Left colon (tissue), 2 donors: ENCODE measurements at places on chromosomes 7 and 10. TPM values are rescaled to one million over a fixed set of nuclear protein-coding genes. Genes with fewer than 3 reads are reported as not detected.

GRCh38 chr7:151579644-151580043, 59.9 kb upstream of the RHEB start:
- no peak for DNase-seq

- DNase-seq, result no peak
Measured at GRCh38 chr7:85162721-85163120, 24.1 kb downstream of the SEMA3D start.

GRCh38 chr10:58299580-58299979, 30.6 kb downstream of the CISD1 start:
- DNase-seq, result peak; percentile 33

GRCh38 chr10:115827231-115828009, 445.6 kb downstream of the GFRA1 start:
- no peak for DNase-seq

DNA sequence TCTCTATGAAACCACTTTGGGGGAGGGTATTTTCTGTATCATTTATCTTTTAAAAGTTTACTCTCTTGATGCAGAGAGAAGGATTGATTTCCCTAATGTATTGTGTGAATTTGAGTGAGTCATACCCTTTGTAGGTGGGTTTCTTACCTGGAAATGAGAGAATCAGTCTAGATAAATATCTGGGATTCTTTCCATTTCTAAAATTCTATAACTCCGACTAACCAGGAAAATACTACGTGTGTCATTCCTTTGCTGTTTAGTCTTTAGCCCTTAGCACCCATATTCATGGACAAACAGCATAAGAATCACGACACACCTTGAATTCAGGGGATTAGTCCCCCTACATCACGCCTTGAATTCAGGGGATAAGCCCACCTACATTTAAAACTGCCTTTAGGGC, 139.1 kb downstream of the GATA3 start:
- no peak for DNase-seq

DNA sequence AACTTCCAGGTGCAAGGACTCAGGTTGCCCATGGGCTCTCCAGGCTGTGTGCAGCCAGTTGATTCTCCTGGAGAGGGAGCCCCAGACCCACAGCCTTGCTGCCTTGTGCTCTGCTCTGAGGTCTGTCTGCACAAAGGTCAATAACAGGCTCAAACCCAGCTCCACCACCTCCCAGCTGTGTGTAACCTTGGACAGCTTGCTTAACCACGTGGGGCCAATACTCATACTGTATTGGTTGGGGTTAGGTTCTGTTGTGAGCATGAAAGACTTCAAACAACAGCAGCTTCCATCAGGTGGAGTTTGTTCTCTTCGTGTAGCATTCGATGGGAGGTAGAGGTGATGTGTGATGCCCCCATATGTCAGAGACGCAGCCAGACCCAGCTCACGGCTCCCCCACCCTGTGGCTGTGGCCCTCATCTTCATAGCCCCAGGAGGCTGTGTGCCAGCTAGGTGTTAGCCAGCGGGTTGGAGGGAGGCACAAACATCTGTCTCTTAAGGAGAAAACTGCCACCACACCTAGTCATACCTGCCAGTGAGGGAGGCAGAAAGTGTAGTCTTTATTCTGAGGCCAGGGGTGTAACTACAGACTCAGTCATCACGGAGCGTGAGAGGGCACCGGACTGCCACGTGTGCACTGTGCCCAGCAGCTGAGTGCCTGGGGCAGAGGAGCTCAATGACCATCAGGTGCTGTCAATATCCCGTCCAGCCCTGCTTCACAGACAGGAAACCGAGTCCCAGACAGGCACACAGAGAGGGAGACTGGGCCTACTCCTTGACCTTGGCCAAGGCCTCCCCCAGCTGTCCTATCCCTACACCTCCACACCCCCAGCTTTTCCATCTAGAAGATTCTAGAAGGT, 8.1 kb upstream of the POLD2 start:
- no peak for DNase-seq

- no peak for DNase-seq
Measured at GRCh38 chr7:4993471-4993870, 34.5 kb upstream of the MMD2 start.

DNA sequence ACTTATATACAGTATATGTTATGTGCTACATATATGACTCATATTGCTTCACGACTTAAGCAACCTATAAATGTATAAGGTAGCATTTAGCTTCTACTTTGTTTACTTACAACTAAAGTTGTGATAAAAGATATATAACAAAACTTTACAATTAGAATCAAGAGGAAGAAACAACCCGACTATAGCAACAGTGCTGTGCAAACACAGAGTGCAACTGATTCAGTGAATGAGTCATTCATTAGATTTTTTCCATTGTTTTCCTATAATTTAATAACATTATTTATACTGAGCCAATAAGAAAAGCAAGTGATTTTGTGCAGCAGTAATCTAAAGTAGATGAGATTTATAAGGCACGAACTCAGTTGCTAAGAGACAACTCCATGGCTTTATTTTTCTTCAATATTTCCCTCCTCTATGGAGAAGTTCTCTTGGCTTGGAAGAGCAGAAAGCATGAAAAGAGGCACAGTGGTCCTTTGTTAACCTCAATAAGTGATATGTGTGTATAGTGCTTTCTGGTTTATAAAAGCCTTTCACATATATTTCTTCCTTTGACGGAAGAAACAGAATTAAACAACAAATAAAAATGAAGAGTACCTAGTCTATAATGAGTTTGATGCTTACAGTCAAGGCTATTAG, 19.8 kb downstream of the CEP41 start:
- DNase-seq, result no peak

GRCh38 chr7:157003445-157003755, 7.1 kb downstream of the MNX1 start:
- no peak for DNase-seq

DNA sequence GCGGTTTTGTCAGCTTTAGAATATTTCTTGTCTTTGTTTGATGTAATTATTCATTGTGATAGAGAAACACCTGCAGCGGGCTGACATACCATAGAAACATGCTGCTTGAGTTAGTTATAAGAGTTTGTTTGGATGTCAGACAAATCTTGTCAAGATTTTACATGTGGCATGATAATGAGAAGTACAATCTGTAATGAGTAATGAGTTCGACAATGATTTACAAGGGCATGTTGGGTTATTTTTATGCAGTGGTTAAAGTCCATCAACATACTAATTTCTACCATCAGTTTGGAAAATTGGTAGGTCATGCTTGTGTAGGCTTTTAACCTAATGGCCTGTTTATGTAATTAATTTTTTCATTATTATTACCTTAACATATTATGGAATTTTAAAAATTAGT, 31.3 kb downstream of the FZD1 start:
- no peak for DNase-seq

GRCh38 chr7:75969182-75969581, 25.2 kb downstream of the TMEM120A start:
- peak; percentile 70 for DNase-seq

DNA sequence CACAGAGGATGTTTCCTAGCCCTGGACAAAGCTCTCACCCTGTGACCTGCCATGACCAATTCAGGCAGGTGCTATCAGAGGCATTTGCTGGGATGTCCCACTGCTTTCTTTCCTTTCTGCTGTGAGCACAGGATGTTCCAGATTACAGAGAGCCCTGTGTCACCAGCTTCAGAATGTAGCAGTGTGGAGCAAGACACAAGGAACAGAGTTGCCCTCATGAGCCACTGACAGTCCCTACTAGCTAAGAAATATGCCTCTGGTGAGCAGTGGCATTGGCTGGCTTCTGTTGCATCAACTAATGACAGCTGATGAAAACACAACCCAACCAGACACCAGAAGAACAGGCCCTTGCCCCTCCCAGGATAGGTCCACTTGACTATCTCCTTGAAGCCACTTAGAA, 337.2 kb downstream of the TNS3 start:
- DNase-seq, result no peak

GRCh38 chr7:128796327-128796726, 4.6 kb downstream of the CCDC136 start:
- no peak for DNase-seq

- no peak for DNase-seq
Measured at GRCh38 chr7:121178869-121179497, 149.8 kb upstream of the WNT16 start.

- DNase-seq, result no peak
Measured at GRCh38 chr7:156625580-156625979, 15.0 kb upstream of the RNF32 start.

GRCh38 chr7:68180761-68181160, 1184.1 kb downstream of the TYW1 start:
- DNase-seq, result no peak

GRCh38 chr7:140610204-140611165, 30.1 kb downstream of the DENND2A start:
- no peak for DNase-seq

- DNase-seq, result peak; percentile 78
Measured at GRCh38 chr10:124647421-124648130, 96.6 kb downstream of the FAM53B start.

DNA sequence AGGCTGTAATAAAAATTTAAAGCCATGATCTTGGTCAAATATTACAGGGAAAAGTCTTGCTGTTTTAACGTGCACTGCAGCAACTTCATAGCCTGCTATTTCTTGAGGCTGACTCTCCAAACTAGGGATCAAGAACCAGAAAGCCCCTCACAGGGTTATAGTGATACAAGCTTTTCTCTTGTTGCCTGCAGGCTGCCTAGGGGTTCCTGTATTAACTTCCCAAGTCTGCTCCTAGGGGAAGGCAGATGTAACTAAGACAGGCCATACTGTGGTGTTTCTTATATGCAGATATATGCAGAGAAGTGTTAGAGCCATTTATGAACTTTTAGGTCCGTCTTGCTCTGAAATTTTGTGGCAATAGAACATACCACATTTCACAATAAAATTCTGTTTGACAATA, 175.7 kb downstream of the FOXP2 start:
- no peak for DNase-seq

DNA sequence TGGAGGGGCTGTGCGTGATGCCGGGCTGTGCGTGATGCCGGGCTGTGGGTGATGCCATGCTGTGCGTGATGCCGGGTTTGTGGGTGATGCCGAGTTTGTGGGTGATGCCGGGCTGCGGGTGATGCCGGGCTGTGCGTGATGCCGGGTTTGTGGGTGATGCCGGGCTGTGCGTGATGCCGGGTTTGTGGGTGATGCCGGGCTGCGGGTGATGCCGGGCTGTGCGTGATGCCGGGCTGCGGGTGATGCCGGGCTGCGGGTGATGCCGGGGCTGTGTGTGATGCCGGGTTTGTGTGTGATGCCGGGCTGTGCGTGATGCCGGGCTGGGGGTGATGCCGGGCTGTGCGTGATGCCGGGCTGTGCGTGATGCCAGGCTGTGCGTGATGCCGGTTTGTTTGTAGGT, 128.9 kb downstream of the FAM53B start:
- DNase-seq, result no peak

DNA sequence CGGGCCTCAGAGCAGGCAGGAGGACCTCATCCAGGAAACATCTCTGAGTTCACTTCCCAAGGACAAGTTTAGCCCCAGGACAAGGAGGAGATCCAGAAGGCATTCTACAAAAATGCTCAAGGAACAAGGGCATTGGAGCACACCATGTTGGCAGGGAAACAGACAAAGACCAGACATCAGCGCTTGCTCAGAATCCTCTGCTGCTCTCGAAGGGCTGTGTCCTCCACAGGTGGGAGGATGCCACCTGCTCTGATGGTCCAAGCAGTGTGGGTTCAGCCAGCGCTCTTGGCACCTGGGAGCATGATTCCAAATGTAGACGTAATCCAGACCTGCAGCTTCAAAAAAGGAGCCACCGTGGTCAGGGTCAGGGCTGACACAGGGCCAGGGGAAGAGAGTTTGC, 160.7 kb downstream of the DPP6 start:
- DNase-seq, result no peak

DNA sequence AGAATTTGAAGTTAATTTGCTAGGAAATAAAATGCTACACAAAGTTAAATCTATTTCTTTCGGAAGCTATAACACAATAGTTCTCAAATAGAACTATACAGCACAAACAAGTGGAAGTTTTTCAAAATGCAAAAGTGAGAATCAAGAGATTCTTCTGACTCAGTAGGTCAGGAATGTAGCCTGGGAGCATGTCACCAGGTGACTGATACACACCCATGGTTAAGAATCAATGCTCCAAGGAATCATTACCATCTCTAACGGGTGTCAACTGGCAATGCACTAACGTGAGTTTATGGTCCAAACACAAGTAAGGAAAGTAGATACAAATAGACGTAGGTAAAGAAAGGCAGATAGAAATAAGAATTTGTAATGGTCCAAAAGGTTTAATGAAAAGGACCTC, 170.5 kb downstream of the SRPK2 start:
- no peak for DNase-seq

The TMEM140 gene
- total RNA-seq, result 7.4 TPM

The PIP gene
- total RNA-seq, result not detected

The MUC12 gene
- 2,027 TPM for total RNA-seq

The CACNA2D1 gene
- total RNA-seq, result 10.9 TPM

The SFRP5 gene
- 0.82 TPM for total RNA-seq

The GIMAP5 gene
- 4.9 TPM for total RNA-seq

The ZNF425 gene
- total RNA-seq, result 1.9 TPM

The ZNF783 gene
- 10.6 TPM for total RNA-seq
